Activated CD4-positive, alpha-beta T cell treated with anti-CD3 and anti-CD28 coated beads for 1 hour (primary cell): ENCODE measurements at places on chromosomes 7 and 10.

- DNase-seq: no peak
These were observed 23.0 kb downstream of the ASB4 start for GRCh38 chr7:95508780-95509179.

DNA sequence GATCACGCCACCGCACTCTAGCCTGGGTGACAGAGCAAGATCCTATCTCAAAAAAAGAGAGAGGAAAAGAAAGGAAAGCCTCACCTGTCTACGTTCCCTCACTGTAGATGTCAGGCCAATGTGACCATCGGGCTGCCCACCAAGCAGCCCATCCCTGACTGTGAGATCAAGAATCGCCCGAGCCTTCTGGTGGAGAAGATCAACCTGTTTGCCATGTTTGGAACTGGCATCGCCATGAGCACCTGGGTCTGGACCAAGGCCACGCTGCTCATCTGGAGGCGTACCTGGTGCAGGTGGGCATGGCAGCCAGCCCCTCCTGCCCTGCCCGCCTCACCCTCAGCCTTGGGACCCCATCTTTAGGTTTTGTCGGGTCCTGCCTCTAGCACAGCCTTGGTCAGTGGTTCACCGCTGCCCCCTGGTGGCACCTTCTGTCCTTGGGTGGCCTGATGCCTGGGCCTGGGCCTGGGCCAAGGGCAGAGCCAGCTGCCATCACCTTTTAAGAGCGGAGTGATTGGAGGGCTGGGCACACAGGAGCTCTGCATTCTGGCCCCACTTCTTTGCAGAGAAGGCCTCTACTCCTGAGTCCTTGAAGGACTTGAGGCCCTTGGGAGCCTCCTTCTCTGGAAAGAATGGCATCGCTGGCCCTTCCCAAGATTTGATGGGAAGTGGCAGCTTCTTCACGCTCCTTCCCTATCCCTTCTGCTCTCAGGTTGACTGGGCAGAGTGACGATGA is 14.4 kb upstream of the AHCYL2 start:
- DNase-seq: peak; percentile 46

DNA sequence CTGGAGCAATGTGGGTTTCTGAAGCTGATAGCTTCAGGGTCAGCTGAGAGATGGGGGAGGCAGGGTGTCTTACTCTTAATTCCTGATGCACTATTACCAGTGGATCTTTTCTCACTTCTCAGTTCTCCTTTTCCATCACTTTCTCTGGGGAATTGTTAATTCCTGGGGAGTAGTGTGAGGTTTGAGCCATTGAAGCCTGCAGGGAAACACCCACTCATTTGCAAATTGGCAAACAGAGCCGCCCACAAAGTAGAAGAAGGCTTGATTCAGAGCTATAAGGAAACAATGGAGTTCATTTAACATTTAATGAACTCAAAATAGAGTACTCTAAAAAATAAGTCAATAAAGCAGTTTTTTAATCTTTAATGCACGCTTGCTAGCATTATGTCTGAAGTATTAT is 4.3 kb upstream of the TECTB start:
- no peak for DNase-seq

DNA sequence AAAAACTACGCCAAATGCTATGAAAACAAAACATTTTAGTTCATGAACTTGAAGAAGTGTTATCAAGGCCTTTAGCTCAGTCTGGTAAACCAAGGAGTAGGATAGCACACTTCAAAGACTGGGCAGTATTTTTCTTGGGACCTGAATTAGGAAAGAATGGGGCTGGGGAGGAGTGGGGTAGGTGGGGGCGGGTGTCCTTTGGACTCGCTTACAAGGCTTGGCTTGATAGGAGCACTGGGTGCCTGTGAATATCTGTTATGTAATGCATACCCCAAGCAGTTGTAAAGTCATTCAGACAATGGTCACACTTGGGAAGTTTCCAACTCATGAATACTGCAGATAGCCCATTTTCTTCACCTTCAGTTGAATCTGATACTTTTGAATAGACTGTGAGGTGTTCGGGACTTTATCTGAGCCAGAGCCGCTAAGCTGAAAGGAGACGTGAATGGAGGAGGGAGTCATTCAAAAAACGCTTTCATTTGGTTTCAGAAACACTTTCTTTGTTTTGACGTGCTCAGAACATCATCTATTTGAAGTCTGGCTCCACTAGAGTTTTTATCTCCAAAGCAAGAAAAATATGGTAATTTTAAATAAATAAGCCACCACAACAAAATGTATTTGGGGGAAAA is 70.1 kb upstream of the FAM204A start:
- DNase-seq: no peak

DNA sequence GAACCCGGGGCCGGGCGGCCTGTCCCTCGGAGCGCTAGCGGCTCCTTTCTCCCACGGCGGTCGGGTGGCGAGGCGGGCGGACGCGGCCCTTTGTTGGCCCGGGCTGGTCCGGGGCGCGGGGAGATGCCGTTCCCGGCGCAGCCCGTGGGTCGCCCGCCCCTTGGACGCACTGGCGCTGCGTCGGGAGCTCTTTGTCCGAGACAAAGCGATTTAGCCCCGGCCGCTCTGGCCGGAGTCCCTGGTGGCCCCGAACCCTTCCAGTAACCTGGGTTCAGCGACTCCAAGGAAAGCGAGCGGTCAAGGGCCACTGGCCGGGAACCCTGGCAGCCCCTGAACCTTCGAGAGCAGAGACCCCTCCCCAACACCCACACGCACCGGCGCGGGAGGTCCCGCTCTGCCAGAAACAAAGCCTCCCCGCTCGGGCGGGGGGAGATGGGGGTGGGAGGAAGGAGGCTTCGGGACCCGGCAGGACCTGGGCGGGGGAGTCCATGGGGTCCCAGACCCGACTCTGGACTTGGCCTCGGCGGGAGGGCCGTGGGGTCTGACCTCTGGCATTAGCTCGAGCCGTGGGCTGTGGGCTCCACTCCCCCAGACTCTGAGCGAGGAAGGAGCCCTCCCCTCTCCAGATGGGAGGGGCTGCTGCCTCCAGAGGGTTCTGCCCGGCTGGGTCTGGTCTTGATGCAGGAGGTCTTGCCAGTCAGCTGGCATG is 836 bp downstream of the DPYSL4 start:
- DNase-seq: no peak

DNA sequence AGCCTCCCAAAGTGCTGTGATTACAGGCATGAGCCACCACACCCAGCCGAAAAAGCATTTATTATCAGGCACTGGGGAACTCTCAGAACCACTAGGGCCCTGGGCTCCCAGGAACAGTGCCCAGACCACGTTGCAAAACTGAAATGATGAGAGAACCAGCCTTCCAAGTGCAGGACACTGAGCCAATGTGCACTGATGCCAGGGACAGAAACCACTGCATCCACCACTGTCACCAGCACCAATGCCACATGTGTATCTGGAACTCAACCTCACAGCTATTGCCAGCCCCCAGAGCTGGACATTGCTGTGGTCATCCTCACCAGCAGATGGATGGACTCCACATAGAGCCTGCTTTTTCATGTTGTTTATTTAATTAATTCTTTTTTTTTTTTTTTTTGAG is 28.2 kb upstream of the TPST1 start:
- DNase-seq: no peak

DNA sequence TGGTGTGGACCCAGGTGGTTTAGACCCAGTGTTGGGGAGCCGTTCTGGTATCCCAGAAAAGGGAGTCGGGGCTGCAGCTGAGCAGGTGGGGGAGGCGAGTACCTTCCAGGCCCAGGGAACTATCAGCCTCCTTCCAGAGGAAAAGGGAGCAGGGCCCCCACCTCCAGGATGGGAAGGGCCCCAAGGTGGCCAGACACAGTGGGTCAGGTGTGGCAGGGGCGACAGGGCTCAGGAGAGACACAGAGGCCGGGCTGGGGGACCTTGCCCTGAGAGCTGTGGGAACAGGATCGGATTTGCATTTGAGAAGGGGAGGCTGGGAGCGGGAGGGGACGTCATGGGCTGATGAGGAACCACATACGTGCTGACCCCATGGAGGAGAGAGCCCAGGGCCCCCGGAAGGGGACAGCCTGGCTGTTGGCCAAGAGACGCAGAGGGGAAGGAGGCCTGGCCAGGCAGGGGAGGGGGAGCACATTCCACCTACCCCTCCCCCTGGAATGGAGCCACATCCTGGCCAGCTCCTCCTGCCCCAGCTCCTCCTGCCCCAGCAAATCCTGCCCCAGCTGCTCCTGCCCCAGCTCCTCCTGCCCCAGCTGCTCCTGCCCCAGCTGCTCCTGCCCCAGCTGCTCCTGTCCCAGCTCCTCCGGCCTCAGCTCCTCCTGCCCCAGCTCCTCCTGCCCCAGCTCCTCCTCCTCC is 9.7 kb upstream of the TTYH3 start:
- no peak for DNase-seq

DNA sequence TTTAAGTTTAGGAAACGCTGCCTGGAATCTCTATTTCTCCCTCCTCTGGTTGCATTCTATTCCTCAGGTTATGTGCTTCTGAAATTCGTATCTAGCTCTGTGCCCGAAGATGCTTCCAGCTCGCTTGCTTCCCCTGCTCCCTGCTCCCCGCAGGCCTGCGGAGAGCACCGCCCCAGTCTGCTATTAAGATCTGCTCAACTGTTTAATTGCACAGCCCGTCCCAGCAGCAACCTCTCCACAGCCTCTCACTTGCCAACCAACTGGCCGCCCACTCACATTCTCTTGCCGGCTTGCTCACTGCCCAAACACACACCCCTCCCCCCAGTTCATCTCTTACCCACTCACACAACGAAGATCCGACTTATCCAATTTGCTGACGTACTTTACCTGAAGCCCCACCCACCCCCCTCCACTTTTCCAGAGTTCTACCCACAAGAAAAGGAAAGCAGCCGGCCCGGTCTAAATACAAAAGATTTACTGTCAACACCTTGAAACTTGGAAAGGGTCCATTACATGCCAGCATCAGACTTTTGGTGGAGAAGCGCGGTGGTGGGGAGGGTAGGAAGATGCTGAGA is 167.3 kb upstream of the KLF14 start:
- DNase-seq: no peak

DNA sequence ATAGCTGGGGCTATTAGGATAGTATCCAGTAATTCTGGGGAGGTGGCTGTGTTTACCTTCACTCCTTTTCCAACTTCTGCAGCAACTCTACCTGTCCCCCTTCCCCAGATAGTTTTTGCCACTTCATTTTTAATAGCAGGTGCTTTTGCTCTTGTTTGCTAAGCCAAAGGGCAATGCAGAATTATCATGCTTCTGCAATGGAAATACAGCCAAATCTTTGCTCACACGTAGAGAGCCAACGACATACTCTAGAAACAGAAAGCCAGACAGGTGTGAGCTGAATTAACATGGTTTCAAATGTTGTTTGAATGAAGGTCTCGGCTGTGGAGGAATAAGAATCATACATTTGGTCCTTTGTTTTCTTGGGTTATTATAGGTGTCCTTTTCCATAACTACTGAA is 14.4 kb downstream of the PLEKHS1 start:
- no peak for DNase-seq

GRCh38 chr7:26620352-26620751 is 244.0 kb downstream of the SKAP2 start:
- DNase-seq: no peak

GRCh38 chr10:30580241-30580640 is 49.3 kb downstream of the LYZL2 start:
- no peak for DNase-seq

DNA sequence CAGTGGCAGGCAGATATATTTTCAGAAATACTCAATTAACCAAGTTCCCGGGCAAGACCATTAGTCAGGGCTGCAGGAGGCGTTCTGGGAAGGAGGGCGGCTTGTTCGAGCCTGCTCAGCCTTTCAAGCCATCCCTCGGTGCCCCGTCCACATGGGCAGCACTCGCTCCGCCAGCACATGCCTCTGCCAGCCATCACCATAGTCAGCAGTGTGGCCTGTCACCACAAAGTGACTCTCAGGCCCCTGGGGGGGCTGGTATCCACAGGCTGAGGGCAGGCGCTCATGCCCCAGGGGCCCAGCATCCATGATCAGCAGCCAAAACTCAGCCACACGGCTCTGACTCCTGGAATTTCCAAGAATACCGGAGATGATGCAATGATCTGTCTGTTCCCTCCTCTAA is 81.9 kb downstream of the CHST15 start:
- DNase-seq: no peak
